ENCODE measurements at places on chromosomes 5 and 9.

DNA sequence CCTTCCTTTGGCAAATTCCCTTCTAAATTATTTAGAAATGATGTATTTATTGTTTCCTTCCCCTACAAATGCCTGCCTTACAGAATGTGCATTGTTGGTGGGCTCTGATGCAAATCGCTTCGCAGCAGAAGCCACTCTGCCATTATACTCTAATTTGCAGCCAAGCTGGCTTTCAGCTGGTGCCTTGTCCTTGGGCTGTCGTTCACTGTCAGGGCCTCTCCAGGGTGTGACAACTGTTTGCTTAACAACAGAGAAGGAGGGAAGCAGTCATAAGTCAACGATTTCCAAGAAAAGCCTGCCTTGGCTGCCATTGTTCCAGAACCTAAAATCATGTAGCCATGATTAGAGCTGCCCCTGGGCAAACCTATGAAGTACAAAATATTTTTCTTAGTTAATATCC, 260.1 kb upstream of the RGMB start:
- peak; percentile 8 for DNase-seq

DNA sequence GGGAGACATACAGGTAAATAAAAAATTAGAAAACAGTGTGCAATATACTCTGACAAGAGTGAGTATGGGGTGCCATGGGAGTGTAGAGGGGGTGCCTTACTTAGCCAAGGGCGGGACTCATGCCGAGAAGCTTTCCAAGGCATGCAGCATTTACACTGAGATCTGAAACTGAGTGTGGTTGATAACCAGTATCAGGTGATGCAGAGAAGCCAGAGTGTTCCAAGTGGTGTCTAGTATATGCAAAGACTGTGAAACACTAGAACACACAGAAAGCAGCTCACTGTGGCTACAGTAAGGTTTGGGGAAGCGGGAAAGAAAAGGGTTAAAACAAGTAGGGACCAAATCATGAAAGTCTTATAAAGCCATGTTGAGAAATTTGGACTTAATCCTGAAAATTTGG, 30.5 kb upstream of the ERBIN start:
- DNase-seq, result no peak

- DNase-seq, result no peak
Measured at GRCh38 chr9:32319312-32319929, 65.0 kb upstream of the ACO1 start.

- DNase-seq, result no peak
Measured at GRCh38 chr5:84014966-84015365, 294.3 kb upstream of the HAPLN1 start.

DNA sequence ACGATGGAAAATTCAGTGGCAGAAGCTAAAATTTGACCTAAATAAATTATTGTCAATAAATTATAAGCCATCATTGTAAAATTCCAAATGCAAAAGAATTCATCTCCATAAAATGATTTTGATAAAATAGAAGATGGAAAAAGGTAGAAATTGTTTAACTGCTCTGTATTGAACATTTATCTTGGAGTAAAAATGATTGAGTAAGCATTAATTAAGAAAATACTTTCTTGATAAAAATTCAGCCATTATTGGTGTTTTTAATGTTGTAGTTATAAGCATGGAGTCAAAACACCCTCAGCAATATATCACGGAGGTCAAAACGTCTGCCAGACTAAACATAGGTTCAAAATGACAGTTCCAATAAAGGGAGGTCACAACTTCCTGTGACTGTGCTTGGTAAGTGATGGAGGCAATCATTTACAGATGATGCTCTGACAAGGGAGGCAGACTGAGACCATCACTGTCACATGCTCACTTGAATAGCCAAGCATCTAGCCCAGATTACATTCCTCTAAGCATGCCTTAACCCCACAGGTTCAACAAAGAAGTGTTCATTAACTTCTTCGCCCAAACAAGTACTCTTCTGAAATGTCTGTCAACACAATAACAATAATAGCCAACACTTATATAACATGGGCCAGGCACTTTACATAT, 69.5 kb downstream of the SH3TC2 start:
- DNase-seq, result no peak

- DNase-seq, result peak; percentile 24
Measured at GRCh38 chr9:98774746-98775145, 21.6 kb downstream of the ANKS6 start.

- DNase-seq, result peak; percentile 96
Measured at GRCh38 chr5:78908173-78909061, 76.7 kb downstream of the ARSB start.

GRCh38 chr9:113528088-113528487, 64.6 kb downstream of the RGS3 start:
- no peak for DNase-seq

DNA sequence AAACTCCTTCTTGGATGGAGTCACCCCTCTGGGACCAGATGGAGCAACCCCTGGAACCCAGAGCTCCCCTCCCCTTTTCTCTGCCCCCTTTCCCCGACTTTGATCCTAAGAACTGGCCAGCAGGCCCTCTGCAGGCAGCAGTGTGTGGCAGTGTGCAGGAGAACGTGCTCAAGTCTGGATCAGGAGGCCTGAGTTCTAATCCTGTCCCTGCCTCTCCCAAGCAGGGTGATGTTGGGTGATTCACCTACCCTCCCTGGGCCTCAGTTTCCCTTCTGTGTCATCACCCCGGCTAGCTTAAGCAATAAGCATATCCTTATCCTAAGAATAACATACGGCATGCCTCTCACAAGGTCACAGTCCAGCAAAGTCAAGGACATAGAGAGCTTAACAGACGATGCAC, 67.6 kb downstream of the C9orf50 start:
- DNase-seq, result no peak

DNA sequence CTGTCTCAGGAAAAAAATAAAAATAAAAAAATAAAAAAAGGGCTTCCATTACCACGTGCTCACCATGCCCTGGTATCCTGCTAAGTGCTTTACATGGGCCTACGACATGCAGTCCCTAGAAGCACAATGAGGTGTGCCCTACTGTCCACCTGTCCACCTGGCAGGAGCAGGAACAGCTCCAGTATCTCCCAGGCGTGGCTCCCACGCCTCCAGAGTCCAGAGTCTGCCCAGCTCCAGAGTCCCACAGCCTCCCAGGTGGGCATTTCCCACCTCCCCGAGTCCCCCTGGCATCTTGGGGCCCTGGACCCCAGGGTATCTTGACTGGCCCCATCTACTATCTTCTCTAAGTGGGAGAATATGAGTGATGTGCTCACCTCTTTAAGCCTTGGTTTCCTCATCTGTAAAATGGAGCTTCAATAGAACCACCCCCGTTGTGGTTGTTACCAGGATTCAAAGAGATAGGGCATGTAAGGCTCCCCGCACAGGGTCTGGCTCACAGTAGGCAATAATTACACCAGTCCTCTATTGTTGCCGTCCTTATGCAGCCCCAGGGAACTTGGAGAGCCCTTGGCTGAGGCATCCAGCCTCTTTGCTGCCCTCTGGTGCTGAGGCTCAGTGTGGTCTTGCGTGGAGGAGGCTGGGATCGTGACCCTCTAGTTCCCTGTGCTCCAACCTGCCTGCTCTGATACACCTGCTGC, 8.9 kb downstream of the CXCL14 start:
- DNase-seq, result peak; percentile 89

GRCh38 chr9:128078504-128079434, 10.7 kb downstream of the SLC25A25 start:
- peak; percentile 74 for DNase-seq

- DNase-seq, result no peak
Measured at GRCh38 chr9:124663046-124663961, 107.8 kb downstream of the NR6A1 start.

DNA sequence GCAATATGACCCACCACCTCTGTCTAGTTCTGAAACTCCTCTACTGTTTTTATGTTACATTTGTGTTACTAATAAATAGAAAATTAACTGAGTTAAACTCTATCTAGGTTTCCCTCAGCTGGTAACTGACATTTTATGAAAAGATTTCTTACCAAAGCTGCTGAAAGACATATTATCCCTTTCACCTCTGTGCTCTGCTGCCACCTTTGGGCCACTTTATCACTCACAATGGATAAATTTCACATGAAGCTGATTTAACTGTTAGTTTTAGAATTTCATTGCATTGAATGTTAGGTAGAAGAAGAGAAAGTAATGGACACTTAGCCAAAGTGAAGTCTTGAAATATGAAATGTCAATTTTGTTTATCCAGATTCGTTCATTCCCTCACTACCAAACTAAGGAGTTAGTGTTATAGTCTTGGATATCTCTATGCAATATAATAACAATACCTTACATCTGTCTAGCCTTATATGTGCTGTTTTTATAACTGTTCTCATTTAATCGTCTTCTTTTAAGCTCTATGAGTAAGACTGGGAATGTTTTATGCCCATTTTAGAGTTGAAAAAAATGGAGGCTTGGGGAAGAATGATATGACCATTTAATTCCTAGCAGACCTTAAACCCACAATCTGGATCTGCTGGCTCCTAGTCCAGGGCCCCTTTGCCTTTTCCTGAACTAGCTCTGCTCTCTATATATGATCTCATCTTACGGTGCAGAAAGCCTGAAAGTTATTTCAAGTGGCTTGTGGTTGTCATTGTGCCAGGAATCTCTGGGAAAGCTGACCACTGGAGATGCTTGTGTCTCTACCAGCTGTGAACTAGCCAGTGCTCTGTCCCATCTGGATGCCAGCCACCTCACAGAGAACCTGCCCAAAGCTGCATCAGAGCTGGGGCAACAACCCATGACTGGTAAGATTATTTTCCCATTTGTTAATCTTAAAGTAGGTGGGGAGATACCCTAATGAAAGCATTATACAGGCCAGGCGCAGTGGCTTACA, 97.1 kb downstream of the GOLPH3 start:
- DNase-seq, result peak; percentile 63

GRCh38 chr9:106859957-106860720, 2.8 kb upstream of the ZNF462 start:
- peak; percentile 58 for DNase-seq

DNA sequence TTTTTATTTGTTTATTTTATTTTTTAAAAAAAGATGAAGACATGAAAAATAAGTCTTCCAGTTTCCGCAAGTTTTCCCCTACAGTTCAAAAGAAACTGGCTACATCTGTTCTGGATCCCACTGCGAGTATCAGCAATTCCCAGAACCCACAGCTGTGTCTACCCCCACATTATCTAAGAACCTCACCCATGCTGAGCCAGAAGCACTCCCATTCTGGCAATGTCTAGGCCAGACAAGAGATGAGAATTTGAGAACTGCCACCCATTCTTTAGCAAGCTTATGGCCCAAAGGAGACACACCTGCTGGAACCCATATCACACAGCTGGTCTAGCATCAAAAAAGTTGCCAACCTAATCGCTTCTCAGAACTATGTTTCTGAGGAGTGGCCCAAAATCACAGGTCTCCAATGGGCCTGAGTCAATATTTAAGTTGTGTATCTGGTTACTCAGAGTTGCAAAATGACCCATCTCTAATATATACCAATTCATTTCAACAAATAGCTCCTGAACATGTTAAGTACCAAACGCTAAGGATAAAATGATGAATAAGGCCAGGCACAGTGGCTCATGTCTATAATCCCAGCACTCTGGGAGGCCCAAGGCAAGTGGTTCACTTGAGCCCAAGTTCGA, 27.1 kb downstream of the MTMR12 start:
- DNase-seq, result no peak

DNA sequence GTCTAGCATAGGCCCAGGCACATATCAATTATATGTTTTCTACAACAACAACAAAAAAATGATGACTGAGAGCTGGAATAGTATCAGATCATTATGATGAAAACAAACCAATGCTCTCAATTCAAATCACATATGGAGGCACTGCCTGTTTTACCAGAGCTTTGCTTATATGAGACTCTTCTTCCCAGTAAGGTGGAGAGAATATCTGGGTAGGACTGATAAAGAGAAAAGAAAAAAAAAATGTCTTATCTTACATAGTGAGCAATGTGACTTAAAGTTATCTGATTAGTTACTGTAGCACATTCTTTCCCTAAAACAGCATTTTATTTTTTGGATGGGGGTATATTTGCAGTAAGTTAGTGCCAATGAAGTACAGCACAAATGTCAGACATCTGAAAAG, 154.8 kb downstream of the RAB3C start:
- DNase-seq, result no peak

GRCh38 chr5:7728076-7728475, 122.9 kb downstream of the CFAP90 start:
- no peak for DNase-seq

- DNase-seq, result no peak
Measured at GRCh38 chr9:32787816-32788215, 4.5 kb downstream of the TMEM215 start.

DNA sequence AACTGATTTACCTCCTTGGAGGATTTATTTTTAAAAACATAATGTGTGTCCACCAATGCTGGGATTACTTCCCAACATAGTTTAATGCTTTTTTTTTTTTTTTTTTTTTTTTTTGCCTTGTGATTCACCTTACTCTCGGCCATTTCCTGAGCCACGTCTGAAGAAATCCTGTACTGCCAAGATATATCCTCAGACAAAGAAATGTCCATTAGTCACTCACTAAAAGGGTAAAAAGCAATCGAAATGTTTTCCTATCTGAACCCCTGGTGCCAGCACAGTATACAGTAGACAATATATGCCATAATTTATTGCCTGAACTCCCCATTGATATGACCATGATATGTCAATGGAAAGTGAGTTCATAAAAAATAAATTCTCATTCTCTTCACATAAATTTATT, 344.1 kb downstream of the BNC2 start:
- no peak for DNase-seq

DNA sequence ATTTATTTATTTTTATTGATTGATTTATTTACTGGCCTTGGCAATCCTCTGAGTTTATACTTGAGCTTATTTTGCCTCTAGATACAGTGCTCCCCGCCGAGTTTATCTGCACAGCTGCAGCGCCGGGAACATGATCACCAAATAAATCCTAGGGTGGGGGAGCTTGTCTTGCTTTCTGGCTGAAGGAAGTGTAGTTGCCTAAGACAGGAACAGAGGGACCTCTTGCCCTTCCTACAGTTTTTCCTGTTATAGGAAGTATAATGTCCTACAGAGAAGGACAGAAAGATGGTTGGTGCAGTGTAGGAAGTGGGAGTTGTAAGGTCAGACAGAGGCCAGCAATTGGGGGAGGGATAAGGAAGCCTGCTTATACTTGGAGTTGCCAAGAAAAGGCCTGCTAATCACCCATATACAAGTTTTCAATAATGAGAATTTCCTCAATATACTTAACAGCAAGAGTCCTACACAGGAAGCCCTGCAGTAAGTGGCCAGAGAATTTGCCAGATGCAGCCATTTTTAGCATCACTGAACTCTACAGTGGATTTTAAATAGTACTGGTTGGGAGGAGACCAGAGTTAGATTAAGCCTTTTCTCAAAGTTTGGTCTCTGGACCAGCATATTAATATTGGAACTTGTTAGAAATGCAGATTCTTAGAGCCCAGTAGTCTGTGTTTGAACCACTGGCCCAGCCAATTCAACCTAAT, 7.7 kb downstream of the AOPEP start:
- DNase-seq, result no peak

GRCh38 chr9:134328341-134328840, 2.1 kb downstream of the RXRA start:
- no peak for DNase-seq

GRCh38 chr5:52710972-52711596, 76.6 kb upstream of the ITGA1 start:
- DNase-seq, result peak; percentile 37

DNA sequence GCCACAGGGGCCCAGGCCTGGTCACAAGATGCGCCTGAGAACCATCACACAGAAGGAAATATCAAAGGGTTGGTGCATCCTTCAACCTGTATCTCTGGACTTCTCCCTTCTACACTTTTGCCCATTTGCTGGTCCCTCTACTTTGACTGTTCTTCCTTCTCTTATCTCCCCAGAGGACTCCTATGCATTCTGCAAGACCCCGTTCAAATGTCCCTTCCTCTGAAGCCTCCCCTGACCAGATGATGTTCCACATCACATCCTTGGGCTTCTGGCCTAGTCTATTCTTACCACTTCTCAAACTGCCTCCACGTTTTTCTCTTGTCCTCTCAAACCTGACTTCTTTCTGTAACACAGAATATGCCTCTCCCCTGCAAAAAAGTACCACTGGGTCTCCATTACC, 34.3 kb downstream of the STK10 start:
- DNase-seq, result no peak

All from DMS53 (cell line).